ENCODE measurements at places on chromosomes 1 and 21. TPM values are rescaled to one million over a fixed set of nuclear protein-coding genes. Genes with fewer than 3 reads are reported as not detected.

GRCh38 chr1:66386712-66387111 is 147.2 kb upstream of the SGIP1 start:
- no peak for DNase-seq

DNA sequence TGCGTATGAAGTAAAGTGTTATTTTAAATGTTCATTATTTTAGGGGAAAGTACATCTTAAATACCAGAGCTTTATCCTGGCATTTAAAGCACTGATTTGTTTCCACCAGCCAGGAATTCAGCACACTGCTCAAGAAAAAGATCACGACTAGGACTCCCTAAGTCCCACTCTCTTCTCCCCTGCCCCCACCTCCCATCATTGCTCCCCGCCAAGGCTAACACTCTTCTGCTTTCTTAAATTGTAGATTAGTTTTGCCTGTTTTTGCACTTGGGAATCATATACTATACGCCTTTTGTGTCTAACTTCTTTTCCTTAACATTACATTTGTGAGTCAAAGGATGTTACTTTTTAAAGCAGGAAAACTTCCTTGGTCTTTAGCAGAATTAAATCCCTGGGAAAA is 37.5 kb upstream of the C1orf105 start:
- no peak for DNase-seq

DNA sequence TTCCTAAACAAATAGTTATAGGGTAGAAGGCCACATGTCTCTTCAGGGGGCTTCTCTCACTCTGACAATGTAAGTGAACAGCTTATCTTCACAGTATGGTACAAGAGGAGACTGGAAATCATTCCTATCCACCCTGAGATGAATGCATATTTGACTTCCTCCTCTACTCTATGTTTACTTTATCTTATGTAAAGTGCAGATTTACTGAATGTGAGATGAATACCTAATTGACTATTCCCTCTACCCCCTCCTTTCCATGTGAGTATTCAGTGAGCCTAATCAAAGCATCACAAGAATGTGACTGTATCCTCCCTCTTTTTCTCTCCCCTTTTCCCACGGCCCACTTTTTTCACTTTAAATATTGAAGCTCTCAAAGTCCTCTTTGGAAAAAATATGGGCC is 132.5 kb downstream of the BACH1 start:
- DNase-seq: no peak

GRCh38 chr1:223246476-223247112 is 103.5 kb upstream of the TLR5 start:
- DNase-seq: peak; percentile 32

DNA sequence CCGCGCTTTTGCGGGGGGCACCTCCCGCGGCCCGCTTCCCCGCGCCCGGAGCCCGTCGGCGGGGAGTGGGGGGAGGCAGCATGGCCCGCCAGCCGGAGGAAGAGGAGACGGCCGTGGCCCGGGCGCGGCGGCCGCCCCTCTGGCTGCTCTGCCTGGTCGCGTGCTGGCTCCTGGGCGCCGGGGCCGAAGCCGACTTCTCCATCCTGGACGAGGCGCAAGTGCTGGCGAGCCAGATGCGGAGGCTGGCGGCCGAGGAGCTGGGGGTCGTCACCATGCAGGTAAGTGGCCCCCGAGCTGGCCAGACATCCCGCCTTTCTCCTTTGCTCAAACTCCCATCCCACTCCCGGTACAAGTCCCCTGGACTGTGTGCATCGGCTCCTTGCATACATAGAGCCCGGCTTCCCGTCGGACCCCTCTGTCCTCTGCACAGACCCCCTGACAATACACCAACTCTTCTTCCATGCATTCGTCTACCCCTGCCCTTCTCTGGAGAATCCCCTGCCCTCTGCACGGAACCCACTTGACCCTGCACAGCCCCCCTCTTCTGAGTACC is 812 bp downstream of the CACHD1 start:
- peak; percentile 34 for DNase-seq

- DNase-seq: peak; percentile 82
Measured at GRCh38 chr1:182962554-182963115, 9.7 kb upstream of the SHCBP1L start.

- DNase-seq: no peak
Measured at GRCh38 chr1:236688705-236689104, 2.4 kb downstream of the ACTN2 start.

- DNase-seq: no peak
Measured at GRCh38 chr21:16258844-16259611, 529.2 kb downstream of the USP25 start.

DNA sequence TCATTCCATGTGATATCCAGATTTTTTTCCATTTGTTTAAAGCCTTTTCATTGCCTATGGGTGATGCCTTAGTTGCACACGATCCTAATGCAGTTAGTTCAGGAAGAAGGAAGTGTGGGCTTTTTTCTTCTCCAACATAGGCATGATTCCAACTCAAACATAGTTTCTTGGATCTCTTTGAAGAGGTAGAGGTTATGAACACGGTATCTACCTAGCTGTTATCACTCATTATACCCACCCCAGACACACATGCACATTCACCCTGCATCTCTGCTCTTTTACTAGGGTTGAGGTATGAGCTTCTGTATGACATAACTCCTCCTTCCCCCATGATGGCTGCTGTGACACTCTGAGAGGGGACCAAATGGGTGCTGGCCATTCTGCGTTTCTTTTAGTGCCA is 122.1 kb upstream of the ZNF648 start:
- DNase-seq: no peak

GRCh38 chr21:14630556-14631069 is 84.5 kb upstream of the SAMSN1 start:
- DNase-seq: no peak

DNA sequence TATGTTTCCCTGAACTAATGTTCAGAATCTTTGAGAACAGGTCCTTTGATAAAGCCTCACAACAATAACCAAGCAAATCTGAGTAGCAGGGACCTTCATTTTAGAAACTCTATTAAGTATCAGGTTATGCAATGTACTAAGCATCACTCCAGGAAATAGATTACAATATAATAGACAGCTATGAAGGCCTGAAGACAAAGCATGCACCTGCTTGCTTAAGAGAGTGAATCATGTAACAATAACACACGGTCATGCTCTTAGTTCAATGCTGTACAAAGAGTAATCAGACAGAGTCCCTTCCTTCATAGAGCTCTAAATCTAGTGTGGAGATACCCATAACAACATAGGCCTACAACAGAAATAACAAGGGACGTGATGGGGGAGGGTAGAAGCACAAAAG is 8.1 kb upstream of the CMPK1 start:
- no peak for DNase-seq

Gene PLA2G2A
- 3.8 TPM for polyA plus RNA-seq

Gene SAMD13
- polyA plus RNA-seq: 8.0 TPM

Gene CHODL
- polyA plus RNA-seq: 5.9 TPM

Gene KCNH1
- 0.07 TPM for polyA plus RNA-seq

Data from right lung (tissue), 10 donors.